NCI-H2171 (cell line): ENCODE measurements at places on chromosomes 4 and X.
A peak's percentile ranks its signal among the peaks of the same experiment; 100 is the strongest.

DNA sequence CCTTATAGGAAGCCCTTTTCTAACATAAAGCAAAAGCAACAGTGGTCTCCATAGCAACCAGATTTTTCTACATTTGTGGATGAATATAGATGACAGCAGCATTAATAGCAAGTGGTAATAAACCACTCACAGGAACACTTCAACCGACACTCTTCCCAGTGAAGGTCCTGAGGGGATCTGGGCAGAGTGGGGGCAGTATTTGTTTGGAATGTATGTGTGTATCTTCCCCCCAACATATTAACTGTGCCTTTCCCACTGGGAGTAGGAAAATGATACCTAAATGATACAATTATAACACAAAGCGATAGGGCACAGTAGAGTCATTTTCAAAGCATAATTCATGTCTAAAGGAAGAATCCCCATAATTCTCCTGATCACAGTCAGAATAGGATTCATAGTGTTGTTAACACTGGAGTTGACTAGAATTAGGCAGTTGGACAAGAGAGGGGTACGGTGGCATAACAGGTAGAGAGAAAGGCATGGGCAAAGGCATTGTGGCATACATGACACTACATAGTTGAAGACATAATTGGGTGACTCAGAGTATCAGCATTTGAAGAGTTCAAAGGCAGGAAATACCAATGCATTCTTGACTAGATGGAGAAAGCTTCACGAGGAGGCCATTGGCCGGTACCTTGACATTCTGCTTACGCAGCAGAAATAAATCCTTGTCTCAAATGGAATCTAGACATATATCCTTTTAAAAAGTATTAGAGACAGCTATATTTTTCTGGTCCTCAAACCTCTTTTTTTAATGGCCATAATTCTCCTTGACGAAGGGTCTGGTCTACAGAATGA, 15.2 kb downstream of the CAPN6 start:
- DNase-seq: no peak

DNA sequence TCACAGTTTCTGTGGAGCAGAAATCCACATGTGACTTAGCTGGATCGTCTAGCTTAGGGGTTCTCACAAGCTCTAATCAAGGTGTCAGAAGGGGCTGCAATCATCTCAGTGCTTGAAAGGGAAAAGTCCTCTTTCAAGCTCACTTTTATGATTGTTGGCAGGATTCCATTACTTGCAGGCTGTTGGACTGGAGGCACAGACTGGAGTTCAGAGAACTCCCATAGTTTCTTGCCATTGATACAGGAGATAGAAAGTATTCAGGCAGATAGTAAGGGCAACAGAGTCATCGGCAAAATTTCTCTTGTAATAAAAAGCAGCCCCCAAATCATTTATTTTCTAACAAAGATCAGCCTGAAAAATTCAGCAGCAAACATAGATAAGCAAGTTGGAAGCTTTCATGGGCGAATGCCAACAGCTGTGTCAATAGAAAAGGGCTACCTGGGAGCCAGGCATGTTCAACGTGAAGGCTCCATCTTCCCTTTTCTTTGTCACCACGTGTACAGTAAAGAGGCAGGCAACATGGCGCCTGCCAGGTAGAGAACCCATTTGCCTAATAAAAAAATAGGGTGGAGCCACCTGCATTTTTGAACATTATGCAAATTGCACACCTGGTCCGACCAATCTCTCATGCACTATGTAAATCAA, 64.4 kb downstream of the CXCL13 start:
- DNase-seq: no peak

GRCh38 chr4:8086783-8087445, 71.7 kb downstream of the ABLIM2 start:
- no peak for DNase-seq

DNA sequence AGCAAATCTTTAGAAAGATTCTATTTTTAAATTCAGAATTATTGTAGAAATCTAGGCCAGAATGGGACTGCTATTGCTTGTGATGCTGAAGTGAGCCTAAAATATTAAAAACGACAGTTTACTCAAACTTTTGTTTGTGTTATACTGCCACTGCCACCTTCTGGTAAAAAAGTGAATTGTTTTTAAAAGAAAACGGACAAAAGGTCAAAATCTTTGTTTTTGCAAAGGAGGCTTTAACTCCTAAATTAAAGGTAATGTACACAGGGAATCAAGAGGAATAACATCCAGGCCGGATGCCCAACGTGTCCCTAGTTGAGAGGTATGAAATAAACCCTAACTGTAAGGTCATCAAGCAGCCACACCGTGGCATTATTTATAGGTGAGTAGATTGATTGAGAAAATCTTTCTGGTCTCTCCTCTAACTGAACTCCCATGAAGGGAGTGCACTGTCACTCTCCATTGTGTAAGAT, 338.3 kb upstream of the GALNT7 start:
- DNase-seq: no peak

GRCh38 chr4:112523764-112524505, 8.0 kb upstream of the NEUROG2 start:
- peak; percentile 58 for DNase-seq

DNA sequence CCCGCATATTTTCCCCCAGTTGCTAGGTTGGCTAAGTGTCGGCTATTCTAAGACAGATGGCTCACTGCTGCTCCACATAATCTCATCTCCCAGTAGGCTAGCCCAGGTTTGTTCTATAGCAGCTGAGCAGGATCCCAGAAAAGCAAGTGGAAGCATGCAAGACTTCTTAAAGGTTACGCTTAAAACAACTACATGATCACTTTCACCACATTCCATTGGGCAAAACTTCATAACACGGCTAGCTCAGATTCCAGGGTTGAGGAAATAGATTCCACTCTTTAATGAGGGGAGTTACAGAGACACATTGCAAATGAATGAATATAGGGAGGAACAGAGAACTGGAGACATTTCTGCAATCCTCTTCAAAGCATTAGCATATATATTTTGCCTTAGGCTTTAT, 12.9 kb upstream of the RAB33B start:
- DNase-seq: no peak

- no peak for DNase-seq
Measured at GRCh38 chr4:128468123-128468989, 180.7 kb upstream of the PGRMC2 start.

DNA sequence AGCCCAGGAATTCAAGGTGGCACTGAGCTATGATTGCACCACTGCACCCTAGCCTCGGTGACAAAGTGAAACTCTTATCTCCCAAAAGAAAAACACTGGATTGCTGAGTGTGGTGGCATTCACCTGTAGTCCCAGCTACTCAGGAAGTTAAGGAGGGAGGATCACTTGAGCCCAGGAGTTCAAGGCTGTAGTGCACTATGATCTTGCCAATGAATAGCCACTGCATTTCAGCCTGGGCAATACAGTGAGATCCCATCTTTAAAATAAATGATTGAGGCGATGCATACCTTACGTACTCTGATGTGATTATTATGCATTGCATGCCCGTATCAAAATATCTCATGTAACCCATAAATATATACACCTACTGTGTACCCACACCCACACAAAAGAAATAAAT, 31.2 kb upstream of the LARP1B start:
- no peak for DNase-seq

- DNase-seq: no peak
Measured at GRCh38 chr4:119031218-119031617, 104.4 kb upstream of the MYOZ2 start.

DNA sequence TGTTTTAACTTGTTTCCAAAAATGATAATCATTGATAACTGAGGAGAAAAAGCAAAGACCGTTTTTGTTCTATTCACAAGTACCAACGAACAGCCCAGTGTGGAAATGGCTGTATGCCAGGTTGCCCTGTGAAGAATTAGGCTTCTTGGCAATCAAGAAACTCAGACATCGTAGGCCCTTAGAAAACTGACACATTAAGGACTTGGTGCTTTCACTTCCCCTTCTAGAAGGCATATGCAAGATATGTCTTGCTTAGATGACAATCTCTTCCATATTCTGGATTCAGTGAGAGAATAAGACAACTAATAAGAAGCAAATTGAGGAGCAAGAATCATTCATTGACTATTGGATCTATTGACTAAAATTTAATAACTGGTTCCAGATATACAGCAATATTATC, 56.6 kb downstream of the ANAPC10 start:
- DNase-seq: no peak

GRCh38 chr4:115119804-115120352, 6.5 kb upstream of the NDST4 start:
- DNase-seq: no peak

DNA sequence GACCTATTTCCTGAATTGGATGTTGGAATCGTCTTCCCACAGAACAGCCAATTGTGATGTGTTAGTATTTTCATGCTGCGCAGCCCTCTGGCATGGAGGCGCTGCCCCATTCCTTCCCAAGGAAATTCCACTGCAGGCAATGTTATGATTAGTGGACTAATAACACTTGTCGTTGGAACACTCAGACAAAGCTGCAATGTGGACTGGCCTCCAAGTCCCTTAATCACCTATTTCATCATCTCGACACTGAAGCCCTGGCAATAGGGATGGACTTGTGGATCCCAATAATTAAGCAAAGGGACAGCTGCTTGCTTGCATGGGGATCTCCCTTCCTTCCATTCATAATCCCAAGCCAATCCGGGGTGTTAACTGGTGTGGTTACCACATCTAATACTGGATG, 78.8 kb upstream of the PLAC1 start:
- DNase-seq: no peak

GRCh38 chr4:121248747-121249146, 84.6 kb upstream of the TNIP3 start:
- no peak for DNase-seq

DNA sequence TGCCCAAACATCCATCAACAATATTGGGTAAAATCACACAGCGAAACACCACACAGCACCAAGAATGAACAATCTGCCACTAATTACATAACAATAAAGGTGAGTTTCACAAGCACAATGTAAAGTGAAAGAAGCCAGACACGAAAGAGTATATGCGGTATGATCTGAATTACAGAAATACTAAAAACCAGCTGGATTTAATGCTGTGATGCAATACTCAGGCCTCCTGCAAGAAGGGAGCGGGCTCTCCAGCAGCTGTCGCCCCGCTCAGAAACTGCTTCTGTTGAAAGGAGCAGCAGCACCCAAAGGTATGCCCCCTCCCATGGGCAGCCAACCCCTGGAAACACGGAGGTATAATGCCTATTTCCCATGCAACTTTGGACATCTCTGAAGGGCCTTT, 77.0 kb downstream of the PAPSS1 start:
- no peak for DNase-seq

DNA sequence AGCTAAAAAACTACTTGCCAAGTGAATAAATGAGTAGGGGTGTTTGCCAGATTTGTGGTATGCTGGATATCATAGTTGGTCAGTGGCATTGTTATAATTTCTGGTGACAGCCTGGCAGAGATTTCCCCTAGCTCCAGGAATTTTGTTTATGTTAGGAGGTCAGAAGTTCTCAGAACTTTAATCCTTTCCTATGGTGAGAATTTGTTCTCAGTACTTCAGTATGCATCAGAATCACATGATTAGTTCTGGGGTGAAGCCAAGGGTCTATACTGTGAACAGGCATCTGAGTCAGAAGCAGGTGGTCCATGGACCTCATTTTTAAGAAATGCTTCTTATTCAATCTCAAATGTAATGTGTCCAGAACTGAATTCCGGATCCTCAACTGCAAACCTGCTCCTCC, 10.5 kb downstream of the RASSF6 start:
- no peak for DNase-seq

DNA sequence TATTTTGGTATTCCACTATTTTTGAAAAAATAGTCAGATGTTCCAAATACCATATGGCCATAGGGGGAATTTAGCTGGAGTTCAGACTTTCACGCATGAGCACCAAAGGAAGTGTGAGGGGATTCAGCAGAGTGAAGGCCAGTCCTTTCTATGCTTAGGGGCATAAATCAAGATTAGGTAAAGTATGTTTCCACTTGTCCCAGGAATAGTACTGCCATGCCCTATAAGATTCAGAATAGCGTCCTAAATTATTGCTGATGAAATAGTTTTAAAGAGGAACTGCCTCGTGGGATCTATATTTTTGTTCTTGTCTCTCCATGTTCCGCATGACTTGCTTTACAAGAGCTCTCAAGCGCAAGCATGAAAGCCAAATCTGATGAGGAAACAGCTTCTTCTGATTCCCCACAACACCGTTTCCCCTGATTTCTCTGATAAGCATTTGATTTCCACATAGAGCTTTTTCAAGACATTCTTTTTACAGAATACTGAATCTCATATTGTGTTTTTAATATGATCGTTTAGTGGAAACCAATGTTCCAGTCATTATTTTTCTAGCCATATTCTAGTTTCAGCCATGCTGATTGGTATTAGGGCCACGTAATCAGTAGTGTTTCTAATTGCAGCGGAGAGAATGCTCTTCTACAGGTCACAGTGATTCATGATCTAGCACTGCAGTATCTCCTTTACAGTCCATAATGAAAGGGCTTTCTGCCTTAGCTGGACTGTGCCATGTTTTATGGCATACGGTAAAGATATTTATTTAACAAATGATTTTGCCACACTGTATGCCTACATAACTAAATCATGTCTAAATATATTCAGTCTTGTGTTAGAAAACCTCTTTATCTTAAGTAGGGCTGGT, 492.3 kb downstream of the CENPC start:
- peak; percentile 23 for DNase-seq

GRCh38 chr4:109738104-109738872, 8.4 kb upstream of the PLA2G12A start:
- no peak for DNase-seq

DNA sequence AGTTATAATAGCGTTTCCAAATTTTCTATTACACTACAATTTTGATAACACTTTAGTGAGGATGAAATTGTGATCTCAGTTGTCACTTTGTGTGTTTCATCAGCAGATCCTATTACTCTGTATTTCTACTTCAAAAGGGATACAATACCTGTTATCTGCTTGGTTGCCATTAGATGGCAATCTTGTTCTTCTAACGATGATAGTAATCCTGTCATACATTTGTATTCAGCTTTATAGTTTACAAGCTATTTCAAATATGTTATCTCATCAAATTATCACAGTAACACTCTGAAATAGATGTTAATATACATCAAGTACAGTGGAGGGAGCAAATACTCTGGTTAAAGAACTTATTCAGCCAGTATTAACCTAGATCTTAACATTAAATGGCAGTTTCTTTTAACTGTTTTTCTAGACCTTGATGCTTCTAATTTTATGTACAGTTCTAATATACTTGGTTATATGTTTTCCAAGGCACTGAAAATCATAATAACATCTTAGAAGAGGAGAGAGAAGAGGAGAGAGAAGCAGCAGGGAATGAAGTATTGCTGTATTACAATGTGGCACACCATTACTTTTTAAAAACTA, 292.0 kb downstream of the CCSER1 start:
- DNase-seq: peak; percentile 12

- DNase-seq: no peak
Measured at GRCh38 chrX:125710403-125711062, 390.9 kb downstream of the TEX13C start.

- DNase-seq: no peak
Measured at GRCh38 chr4:73706811-73707210, 33.6 kb upstream of the CXCL8 start.

- DNase-seq: no peak
Measured at GRCh38 chrX:22047468-22047867, 15.3 kb downstream of the PHEX start.
